ENCODE measurements at places on chromosomes 5 and 9.

DNA sequence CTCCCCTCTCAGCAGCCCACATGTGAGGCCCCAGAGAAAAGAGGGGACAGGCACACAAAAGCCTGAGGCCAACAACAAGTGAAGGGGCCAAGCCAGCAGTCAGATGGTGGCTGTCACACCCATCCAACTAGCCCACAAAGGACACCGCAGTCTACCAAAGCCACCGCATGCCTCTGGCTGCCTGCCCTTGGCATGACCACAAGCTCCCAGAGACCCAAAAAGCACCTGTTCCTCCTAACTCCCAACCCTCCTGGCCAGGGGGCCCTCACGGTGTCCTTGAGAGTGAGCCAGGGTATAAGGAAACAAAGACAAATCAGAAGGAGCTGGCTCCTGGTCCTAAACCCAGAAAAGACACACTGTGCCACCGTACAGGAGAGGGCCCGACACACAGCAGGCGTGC, 77.8 kb upstream of the LRRTM2 start:
- DNase-seq, result no peak

GRCh38 chr5:29079771-29080170, 2041.4 kb upstream of the CDH9 start:
- DNase-seq, result no peak

DNA sequence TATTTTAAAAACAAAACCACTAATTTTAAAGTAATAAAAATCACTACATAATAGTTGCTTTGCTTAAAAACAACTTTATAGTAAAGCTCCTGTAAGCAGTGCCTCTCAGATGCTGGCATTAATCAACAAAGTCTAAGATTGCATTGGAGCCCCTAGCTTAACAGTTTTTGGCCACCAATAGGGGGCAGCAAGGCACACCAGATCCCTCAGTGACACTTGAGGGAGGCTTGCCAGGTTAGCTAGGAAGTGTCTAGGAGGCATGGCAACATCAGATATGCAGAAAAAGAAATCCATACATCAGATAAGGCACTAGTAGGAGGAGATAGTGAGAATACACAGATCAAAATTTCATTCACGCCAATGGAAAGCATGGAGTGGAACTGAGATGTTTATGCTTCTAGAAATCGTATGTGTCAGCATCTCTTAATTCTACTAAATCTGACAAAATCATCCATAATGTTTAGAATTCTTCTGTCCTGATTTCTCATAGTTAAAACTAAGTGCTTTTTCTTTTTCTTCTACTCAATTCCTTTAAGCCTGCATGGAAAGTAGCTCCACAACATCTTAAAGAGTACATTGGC, 73.6 kb upstream of the PAM start:
- DNase-seq, result peak; percentile 52

GRCh38 chr5:172153695-172154094, 34.3 kb downstream of the STK10 start:
- DNase-seq, result no peak

DNA sequence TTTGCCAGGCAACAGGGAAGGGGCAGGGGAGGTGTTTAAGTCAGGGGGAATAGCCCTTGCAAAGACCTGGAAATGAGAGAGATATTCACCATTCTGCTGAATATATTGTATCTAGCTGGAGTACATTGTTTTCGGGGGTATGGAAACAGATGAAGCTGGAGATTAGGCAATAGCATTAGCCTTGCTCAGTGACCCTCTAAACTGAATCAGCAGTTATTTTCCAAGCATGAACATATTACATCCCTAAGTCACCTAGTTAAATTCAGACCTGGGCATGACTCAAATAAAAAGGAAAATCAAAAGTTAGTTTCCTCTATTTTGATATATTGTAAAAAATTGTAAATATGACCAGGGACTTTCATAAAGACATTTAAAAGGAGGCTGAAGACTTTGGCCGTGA, 544.6 kb upstream of the TRPC7 start:
- DNase-seq, result no peak

DNA sequence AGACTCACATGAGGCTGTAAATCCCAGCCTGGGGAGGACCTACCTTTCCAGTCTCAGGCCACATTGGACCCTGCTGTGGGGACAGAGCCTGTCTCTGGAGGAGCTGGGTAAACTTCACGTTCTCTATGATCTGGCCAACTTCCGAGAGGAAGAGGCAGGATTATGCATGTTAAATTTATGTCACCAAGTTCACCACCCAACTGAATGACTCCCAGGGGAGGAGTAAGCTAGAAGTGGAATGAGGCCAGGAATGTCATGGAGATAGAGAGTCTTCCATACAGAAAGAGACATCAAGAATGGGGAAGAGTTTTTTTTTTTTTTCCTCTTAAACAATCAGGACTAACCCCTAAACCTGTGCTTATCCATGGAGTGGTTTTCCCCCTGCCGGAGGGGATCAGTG, 90.3 kb upstream of the PALM2AKAP2 start:
- DNase-seq, result no peak

GRCh38 chr9:135960411-135961276, 529 bp downstream of the UBAC1 start:
- DNase-seq, result no peak

- peak; percentile 41 for DNase-seq
These were observed 35.1 kb downstream of the FAM13B start for GRCh38 chr5:137997726-137998213.

- DNase-seq, result no peak
These were observed 109.3 kb downstream of the MUSK start for GRCh38 chr9:110777876-110778215.

GRCh38 chr5:67619235-67619634, 422.6 kb upstream of the CD180 start:
- no peak for DNase-seq

DNA sequence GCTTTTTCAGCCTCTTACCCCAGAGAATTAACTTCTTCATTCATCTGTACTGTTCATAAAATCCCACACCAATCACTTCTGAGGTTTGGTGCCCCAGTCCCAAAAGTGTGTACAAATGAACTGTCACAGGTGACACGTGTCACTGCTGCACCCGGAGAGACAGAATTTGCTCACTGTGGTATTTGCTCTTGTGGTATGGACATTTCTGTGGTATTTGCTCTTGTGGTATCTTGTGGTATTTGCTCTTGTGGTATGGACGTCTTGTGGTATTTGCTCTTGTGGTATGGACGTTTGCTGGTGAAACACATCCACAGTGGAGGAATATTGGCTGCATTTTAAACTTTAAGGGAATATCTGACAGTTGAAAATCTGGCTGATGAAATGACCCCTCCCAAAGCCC, 214.9 kb upstream of the DAP start:
- DNase-seq, result no peak

GRCh38 chr9:79220666-79221065, 351.1 kb upstream of the TLE4 start:
- no peak for DNase-seq

DNA sequence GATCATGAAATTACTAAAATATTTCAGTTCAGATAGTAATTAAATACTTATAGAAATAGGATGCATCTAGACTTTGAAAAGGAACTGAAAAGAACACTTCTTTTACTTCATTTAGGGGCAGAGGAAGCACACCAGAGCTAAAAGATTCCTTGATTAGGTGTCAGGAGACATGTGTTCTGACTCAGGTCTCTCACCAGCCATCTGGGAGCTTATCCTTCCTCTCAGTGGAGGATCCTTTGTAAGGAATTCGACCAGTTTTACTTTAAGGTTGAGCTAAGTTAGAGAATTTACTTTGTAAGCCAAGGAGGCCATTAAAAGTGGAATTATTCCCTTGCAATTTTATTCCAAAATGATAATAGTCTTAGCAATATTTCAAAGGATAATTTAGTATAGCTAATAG, 16.7 kb downstream of the VCAN start:
- no peak for DNase-seq

GRCh38 chr5:168315416-168316138, 24.1 kb downstream of the WWC1 start:
- DNase-seq, result no peak

DNA sequence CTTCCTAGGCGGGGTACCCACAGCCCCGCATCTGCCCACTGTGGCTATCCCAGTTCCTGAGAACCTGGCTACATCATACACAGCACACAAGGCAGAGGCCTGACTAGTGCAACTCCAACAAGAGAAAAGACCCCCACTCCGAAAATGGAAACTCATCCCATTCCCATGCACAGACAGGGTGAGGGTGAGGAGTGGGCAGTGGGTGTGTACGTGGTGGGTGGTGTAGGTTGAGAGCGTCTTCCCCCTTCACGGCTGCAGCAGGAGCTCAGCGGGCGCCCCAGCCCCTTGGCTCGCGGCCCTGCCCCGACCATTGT, 501 bp upstream of the MAP1B start:
- DNase-seq, result no peak

GRCh38 chr9:134670042-134670525, 28.5 kb downstream of the COL5A1 start:
- no peak for DNase-seq

DNA sequence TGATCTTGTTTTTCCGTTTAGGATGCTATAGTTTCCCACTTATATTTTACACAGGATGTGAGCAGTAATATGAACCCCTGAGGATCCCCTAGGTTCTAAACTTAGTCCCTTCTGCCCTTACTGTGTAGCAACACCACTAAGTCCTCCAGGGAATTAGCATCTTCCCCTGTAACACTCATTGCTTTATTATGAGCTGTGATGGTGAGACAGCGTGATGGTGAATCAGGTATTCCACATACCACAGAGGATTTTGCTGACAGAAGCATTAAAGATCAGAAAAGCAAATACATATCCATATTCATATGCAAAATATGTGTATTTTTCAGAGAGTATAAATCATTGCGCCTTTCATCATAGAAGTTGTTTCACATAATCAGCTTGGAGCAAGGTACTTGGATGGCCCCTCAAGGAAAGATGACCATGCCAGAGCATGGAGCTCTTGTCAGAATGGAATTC, 317.0 kb downstream of the ICE1 start:
- no peak for DNase-seq

DNA sequence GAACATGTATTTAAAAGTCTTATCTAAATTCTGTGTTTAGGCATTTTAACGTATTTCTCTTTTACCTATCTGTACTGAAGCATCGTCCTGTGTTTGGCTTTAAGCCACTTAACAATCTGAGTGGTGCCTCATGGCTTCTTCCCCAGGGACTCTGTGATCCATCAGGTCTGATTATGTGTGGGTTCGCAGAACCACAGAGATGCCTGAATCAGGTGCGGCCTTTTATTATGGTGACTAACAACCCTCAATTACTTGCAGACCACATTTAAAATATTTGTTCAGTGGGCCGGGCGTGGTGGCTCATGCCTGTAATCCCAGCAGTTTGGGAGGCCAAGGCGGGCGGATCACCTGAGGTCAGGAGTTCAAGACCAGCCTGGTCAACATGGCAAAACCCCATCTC, 39.6 kb upstream of the SAP30L start:
- DNase-seq, result no peak

DNA sequence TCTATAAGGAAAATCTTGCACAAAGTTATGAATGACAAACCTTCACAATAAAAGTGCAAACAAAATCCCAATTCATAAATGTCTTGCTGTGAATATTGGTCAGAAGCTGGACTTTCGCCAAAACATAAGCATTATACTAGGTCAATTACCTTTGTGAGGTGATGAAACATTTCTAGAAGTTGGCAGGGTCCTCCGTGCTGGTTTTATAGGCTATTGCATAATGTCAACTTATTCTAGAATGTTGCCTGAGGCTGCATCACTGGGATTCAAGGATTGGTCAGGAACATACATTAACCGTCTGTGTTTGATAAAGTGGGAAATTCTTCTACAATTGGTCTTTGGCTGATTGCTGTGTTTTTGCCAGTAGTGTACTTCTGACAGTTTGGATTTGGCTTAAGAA, 49.8 kb upstream of the PALM2AKAP2 start:
- DNase-seq, result no peak

DNA sequence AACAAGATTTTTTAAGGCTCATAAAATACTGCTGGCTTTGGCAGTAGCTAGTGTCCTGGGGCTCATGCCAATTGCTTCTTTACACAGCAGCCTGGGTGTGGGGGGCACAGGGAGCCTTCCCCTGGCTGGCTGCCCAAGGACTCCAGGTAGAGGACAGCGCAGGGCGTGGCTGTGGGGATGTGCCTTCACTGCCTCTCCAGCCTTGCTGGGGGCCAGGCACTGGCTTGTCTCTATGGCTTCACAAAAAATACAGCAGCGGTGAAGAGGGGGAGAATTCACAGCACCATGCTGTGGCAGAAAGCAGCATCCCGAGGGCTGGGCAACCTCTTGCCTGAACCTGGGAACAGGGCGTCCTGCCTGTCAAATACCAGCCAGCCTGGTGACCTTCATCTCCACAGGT, 57.4 kb downstream of the DAP start:
- no peak for DNase-seq

DNA sequence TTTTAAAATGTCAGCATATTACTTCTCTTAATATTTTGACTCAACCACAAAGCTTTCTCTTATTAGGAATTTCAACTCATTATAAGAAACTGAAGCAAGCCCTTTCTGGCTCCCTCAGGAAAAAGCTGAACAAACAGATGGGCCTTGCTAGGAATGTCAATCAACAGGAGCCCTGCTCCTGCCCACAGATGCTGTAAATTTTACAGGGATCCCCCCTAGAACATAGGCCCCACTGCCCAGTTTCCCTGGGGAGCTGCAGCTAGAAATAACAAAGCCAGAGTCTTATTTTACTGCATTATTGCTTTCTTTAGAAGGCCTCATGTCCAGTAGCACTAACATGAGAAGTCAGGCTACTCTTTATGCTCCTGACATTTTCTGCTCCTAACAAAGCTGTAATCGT, 103.8 kb downstream of the PCSK1 start:
- no peak for DNase-seq

- DNase-seq, result no peak
These were observed 85.2 kb upstream of the HTR4 start for GRCh38 chr5:148739524-148739923.

- no peak for DNase-seq
These were observed 170.0 kb downstream of the AUH start for GRCh38 chr9:91191411-91192380.

DNA sequence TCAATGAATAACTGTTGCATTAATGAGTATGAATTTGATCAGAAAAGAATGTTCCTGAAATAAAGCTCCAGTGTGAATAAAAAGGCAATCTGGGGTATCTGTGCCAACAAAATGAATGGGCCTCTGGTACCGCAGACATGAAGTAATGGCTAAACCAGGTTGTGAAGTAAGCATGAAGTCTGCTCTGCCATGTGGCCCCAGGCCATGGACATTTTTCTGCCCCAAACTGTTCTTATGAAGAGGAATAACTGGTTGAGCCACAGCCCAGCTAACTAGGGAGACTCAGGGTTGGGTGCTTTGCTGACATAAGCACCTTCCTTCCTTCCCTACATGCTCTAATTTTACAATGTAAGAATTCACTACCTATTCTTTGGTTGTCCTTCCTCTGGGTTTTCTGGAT, 147.4 kb upstream of the LRRTM2 start:
- DNase-seq, result no peak
